ENCODE measurements at places on chromosomes 2 and 18. TPM values are rescaled to one million over a fixed set of nuclear protein-coding genes. Genes with fewer than 3 reads are reported as not detected.

GRCh38 chr2:70822843-70823242 is 2.4 kb upstream of the CLEC4F start:
- no peak for DNase-seq

GRCh38 chr2:206488053-206488452 is 44.7 kb downstream of the ADAM23 start:
- no peak for DNase-seq

DNA sequence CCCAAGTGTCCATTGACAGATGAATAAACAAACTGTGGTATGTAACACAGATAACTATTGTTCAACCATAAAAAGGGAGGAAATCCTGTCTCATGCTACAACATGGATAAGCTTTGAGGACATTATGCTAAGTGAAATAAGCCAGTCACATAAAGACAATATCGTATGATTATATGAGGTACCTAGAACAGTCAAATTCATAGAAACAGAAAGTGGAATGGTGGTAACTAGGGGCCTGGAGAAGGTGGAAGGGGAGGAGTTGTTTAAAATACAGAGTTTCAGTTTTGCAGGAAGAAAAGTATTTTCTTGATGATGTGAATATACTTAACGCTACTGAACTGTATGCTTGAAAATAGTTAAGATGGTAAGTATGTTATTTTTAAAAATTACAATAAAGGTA is 304.6 kb upstream of the CXCR4 start:
- DNase-seq: no peak

- no peak for DNase-seq
Measured at GRCh38 chr2:217559084-217559483, 443.7 kb downstream of the TNS1 start.

SP100 gene
- 146 TPM for total RNA-seq

- DNase-seq: no peak
Measured at GRCh38 chr2:9735335-9735734, 104.5 kb upstream of the YWHAQ start.

DNA sequence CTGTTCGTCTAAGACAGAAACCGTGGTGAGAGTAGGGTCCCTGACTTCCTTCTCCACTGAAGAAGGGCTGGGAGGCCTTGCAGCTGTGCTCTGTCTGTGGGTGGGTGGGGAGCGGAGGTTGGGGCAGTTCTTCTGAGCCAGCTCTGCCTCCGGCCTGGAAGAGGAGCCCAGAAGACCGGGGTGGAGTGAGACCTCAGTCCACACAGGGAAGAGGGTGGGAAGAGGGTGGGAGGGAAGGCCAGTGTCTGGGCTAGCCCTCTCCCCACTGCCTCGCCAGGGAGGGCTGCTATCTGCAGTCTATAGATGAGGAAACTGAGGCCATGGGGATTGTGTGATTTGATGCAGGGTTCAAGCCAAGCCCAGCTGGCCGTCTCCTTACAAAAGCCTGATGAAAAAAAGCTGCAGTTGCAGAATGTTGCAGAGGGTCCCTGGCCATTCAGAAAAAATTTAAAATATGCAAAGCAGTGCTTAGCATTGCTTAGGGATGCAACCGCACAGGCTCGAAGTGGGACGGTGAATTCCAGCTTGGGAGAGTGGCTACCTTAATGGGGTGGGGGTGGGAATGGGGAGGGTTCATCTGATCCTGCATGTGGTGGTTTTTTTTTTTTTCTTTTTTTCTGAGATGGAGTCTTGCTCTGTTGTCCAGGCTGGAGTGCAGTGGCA is 181.6 kb upstream of the HS6ST1 start:
- no peak for DNase-seq

DNA sequence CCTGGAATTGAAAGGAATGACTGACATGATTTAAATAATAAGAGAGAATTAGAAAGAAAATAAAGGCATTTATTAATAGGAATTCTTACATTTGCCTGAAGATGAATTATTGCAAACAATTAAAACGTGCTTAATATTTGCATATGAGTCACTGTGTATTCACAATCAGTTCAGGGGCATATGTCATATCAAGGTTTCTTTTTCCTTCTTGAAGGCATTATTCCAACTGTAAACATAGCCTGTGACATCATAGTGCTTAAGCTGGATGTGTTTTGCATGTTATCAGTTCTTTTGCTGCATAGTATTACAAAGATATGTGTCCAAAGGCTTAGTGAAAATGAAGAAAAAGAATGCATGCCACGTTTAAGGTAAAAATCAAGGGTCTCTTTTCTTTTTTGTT is 80.8 kb downstream of the MEIS1 start:
- DNase-seq: no peak

- no peak for DNase-seq
Measured at GRCh38 chr2:127181851-127182250, 38.2 kb downstream of the CYP27C1 start.

DNA sequence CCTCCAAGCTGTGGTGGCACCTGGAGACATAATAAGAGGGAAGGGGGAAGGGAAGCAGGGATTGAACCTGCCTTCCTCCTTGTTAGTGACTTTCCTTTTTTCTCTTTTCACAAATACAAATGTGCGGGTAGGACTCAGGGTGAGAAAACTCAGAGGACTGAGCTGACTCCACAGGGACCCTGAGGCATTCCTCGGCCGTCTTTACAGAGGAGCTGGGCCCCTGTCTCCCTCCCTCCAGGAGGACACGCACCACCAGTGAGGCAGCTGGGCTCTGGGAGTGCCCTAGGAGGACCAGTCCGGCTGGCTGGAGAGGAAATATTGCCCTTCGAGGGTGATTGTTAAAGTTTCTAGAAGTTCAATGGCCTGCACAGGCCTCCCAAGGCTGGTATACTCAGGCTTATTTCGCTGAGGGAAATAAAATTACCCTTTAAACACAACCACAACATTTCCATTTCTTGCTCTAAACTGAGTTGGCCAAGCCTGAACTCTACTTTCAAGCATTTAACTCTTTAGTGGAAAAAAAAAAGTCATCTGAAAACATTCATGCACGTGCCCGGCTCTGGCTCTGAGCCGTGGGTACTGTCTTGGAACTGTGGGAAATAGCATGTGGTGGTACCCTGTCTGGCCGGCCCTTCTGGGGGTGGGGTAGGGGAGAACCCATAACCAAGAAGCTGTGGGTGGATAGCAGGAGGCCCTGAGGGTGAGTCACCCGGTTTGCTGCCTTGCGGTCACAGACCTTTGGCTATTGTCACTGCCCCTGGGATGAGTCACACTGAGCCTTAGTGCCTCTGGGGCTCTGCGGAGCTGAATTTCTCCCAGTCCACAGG is 116.0 kb downstream of the COPS8 start:
- no peak for DNase-seq

GRCh38 chr2:171509945-171510731 is 12.1 kb upstream of the CYBRD1 start:
- no peak for DNase-seq

DNA sequence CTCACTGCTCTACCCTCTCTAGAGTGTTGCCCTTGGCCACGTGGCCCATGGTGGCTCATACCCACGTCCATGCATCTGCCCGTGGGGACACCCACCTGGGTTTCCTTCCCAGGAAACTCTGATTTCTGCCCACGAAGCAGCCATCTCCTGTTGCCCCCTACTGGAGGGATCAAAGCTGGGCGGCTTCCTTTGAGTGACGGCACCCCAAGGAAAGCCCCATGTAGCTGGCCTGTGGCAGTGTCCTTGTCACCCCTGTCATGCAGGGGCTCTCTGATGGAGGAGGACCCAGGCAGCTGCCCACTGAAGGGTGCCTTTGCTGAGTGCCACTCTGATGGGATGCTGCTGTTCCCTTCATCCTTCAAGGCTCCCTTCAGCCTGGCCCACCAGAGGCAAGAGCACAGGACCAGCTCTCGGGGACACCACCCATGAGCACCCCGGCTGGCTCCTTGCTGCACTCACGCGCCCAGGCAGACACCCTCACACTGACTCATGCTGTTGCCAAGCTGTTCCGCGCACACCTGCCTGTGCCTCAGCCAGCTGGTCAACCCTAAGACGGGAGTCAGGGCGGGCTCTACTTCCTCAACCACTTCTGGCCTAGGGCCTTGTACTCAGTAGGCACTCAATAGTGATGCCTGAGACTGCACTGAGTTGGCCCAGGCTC is 101.1 kb downstream of the CTIF start:
- no peak for DNase-seq

MSH6 gene
- total RNA-seq: 36.4 TPM

FHOD3 gene
- 7.8 TPM for total RNA-seq

DNA sequence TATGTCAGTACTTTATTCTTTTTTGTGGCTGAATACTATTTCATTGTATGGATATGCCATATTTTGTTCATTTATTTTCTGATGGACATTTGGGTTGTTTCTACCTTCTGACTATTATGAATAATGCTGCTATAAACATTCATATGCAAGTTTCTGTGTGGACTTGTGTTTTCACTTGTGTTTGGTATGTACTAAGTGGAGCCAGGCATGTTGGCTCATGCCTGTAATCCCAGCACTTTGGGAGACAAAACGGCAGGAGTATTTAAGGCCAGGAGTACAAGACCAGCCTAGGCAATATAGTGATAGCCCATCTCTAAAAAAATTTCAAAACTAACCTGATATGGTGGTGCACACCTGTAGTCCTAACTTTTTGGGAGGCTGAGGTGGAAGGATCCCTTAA is 23.3 kb downstream of the MARCHF7 start:
- no peak for DNase-seq

DNA sequence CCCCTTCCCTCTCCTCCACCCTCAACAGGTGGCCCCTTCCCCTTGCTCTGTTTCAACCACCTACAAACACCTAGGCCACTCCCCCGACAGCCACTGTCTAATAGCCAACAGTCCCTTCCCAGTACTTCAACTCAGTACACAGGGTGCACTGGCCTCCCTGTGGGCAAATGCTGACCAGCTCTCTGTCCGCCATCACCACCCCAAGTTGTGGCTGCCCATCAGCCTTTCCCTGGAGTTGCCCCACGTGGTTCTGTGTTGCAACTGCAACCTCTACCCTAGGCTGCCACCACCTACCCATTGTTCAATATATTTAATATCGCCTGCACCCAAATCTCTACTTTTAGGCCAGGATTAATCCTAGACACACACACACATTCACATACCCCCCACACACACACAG is 173.5 kb downstream of the MREG start:
- DNase-seq: no peak

PLGLB2 gene
- 0.99 TPM for total RNA-seq

DNPEP gene
- 48.9 TPM for total RNA-seq

GPD2 gene
- 19.7 TPM for total RNA-seq

CD8B2 gene
- total RNA-seq: not detected

GRCh38 chr2:112724591-112725525 is 4.0 kb downstream of the NT5DC4 start:
- DNase-seq: no peak

DNA sequence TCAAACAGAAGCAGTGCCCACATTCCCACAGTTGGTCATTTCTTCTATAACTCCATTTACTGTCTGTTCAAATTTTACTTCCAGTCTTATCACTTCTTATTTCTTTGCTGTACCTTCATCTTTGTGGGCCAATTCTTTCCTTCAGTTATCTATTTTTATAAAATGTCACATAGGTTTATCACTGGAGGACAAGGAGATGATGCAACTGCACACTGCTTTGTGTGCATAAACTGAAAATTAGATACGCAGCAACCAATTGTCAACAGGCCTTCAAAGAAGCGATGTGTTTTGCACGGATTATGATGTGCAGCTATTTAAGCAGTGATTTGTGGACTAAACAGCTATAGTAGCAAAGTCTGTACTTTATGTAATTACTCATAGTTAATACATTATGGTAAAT is 726.8 kb upstream of the GCFC2 start:
- no peak for DNase-seq

- no peak for DNase-seq
Measured at GRCh38 chr2:23696752-23697045, 230.2 kb downstream of the ATAD2B start.

GRCh38 chr2:100013892-100014677 is 128.3 kb downstream of the AFF3 start:
- no peak for DNase-seq

OLA1 gene
- 93.5 TPM for total RNA-seq

TWIST2 gene
- 7.2 TPM for total RNA-seq

AGXT gene
- total RNA-seq: not detected

TUBA4A gene
- 21.4 TPM for total RNA-seq

GRCh38 chr2:200276472-200276871 is 30.0 kb upstream of the SPATS2L start:
- DNase-seq: no peak

DNA sequence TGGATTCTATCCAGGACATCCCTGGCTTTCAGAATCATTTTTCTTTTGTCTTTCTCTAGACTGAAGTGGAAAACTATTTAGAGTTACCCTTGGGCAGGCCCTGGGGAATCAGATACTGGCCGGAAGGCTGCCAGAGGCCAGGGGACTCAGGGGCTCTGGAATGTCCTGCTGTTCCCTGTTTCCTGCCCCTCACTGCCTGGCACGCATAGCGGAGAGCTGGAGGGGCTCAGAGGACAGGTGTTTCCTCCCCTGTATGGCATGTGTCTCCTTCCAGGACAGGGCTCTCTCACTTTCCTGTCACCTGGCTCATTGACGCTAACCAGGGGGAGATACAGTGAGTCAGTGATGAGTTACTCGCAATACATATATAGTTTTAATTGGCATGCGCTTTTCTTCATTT is 38.8 kb downstream of the DYSF start:
- DNase-seq: peak; percentile 87

DNA sequence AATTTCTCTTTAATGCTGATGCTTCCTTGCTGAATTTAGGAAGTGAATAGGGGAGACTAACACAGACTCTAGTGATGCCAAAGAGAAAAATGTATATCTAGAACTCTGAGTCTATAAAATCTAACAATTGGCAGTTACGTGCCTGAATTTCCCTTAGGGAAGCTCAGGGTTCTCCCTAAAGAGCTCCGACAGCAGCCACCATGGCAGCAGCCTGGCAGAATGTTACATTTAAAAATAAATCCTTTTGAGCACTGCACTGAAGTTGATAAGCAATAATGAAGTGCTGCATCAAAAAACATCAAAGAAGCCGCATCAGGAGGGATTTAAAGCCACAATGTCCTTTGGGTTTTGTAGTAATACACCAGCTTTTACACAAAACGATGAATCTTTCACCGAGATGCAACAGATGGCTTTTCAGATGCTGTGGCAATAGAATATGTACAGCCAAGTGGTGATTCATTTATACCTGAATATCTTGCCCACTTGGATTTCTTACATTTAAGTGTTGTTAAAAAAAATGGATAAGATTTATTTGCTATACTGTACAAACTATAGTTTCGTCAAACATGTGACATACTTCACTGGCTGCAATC is 291.2 kb upstream of the SESTD1 start:
- DNase-seq: no peak

PXDN gene
- total RNA-seq: 1,930 TPM

TCF7L1 gene
- 6.8 TPM for total RNA-seq

CFAP65 gene
- total RNA-seq: not detected

ZNF236 gene
- total RNA-seq: 8.8 TPM

GRCh38 chr2:207766041-207766551 is 3.6 kb downstream of the FZD5 start:
- no peak for DNase-seq

SMYD1 gene
- not detected for total RNA-seq

GRCh38 chr2:195092341-195092740 is 564.7 kb upstream of the SLC39A10 start:
- DNase-seq: no peak

GRCh38 chr2:71299507-71299906 is 32.1 kb upstream of the ZNF638 start:
- DNase-seq: peak; percentile 36

SERPINB3 gene
- total RNA-seq: not detected

SNORC gene
- 0.39 TPM for total RNA-seq

CRYBA2 gene
- total RNA-seq: not detected
